Left lung (tissue), 14 donors: ENCODE measurements at places on chromosomes 5 and 9. TPM values are rescaled to one million over a fixed set of nuclear protein-coding genes. Genes with fewer than 3 reads are reported as not detected.
A peak's percentile ranks its signal among the peaks of the same experiment; 100 is the strongest.

GRCh38 chr5:67355120-67355713, 158.6 kb upstream of the CD180 start:
- DNase-seq: no peak

DNA sequence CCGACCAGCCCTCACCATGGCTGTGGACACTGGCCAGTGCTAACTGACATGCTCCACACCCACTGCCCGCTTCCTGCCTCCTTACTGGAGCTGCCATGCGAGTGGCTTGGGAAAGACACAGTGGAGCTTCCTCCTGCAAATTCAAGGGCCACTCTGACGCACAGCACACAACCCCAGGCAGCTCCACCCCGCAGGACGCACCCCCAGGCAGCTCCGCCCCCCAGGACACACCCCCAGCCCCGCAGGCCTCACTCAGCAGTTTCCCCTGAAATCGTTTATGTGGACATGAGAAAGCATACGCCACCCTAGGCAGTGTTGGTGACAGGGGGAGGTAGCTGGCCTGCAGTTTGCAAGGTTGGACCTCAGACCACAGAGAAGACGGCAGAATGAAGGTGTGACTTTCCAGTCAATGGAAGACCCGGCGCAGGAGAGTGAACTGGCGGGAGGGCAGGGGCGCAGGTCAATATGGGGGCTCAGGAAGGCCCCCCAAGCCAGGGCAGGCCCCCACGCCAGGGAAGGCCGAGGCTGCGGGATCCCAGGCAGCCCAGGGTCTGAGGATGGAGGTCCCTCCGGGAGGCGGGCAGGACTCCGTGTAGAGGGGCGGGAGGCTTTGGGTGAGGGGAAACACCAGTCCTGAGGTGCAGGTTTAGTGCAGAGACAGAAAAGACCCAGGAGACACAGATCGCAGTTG, 21.6 kb downstream of the LPCAT1 start:
- DNase-seq: peak; percentile 93

GRCh38 chr5:91742550-91742949, 359.4 kb upstream of the ARRDC3 start:
- DNase-seq: no peak

The FOXD4L6 gene
- total RNA-seq: 0.26 TPM

DNA sequence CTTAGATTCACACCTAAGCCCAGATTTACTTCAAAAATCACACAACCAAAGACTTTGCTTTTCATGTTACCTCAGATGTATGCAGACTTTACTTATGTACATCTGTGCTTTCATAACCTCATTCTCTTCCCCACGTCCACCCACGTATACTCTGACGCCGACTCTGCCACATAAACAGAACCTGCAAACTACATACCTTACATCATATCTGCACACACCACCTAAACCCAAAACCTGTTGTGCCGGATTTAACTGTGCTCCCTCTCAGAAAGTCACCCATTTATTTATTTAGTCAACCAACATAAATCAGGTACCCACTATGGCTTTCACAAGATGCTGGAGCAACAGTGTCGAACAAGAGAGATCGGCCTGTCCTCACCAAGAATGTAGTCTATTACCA, 1.0 kb upstream of the DPYSL3 start:
- no peak for DNase-seq

DNA sequence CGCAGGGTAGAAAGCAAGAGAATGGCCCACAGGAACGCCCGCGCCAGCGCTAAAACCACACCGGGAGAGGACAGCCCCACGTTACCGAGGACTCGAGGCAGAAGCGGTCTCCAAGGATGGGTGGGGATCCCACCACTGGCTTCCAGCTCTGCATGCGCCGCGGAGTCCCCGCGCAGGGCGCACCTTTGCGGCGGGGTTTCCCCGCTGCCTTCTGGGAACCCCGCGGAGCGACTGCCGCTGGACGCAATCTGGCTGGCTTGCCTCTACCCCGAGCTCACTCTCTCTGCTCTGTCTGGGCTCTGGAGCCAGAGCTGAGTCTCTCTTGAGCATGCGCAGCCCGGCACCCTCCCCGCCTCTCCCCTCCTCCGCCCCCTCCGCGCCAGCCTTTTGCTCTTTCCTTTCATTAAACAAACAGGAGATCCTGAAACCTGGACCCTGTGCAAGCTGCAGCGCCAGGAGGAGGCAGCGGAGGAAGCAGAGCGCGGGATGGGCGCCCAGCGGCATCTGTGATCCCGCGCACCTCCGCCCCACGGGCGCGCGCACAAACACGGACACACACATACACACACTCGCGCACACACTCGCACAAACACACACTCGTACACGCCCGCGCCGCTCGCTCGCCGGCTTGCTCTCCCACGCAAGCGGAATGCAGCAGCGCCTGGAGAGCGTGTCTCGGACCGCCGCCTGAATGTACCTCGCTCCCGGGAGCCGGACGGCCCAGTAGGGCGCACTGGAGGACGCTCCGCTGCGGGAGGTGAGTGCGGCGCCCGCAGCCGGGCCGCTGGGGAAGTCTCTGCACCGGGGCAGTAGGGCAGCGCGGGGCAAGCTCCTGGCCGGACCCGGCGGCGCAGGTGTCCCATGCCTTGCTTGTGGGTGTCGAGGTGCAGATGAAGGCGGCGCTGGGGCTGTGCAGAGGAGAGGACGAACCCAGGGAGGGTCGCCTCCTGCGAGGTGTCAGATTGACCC, at the start of gene PLPPR1:
Gene PLPPR1, plus strand, starts transcription at position 382 of the 969 bp plus-strand sequence.
- peak; percentile 76 for DNase-seq

GRCh38 chr9:120868339-120868675, 8.7 kb downstream of the PHF19 start:
- no peak for DNase-seq

The F2RL1 gene
- 6.5 TPM for total RNA-seq

GRCh38 chr9:108282872-108283271, 572.9 kb downstream of the ACTL7B start:
- no peak for DNase-seq

DNA sequence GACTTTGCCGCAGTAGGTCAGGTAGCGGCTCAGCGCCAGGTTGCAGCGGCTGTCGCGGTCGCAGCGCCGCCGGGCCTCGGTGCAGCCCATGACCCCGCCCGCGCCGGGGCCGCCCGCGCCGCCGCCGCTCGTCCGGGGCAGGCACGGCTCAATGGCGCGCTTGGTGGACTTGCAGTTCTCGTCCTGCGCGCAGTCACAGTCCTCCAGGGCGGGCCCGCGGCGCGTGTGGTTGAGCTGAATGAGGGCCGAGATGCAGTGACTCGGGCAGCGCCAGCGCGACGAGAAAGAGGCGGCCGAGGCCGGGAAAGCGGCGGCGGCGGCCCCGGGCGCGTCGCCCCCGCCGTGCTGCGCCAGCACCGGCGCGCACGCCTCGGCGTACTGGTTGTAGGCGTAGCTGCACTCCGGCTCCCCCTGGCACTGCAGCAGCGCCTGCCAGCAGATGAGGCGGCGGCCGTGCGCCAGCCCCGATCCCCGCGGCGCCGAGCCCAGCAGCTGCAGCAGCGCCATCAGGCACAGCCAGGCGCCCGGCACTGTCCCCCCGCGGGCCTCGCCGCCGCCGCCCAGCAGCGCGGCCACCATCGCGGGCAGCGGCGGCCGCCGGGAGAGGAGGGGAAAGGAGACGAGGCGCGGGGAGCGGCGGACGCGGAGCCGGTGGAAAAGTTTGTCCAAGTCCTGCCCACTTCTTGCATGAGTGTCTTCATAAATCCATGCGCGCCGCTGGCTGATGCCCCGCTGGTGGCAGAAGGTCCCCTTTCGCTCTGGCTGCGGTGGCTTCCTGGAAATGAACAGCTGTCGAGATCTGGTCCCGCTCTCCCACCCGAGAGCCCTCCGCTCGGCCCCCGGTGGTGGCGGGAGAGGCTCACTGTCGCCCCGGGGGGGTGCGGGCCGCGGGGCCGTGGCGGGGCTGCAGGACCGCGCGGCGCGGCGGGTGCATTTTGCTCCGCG, 833 bp downstream of the GAS1 start:
- peak; percentile 67 for DNase-seq

DNA sequence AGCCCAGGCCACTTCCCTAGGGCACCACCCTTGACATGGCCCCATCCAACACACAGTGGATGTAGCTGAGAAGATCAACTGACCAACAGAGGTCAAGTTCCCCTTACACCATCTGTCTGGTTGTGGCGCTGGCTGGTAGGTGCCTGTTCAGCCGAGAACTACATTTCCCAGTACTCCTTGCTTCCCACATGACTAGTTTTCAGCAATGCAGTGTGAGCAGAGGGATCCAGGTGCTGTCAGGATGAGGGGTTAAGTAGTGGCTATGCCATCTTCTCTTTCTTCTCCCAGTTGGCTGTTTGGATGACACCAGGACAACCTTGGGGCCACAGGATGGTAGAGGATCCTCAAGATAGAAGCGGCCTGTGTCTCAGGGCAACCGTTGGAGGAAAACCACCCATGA, 48.6 kb upstream of the SH3PXD2B start:
- peak; percentile 13 for DNase-seq

The ACTBL2 gene
- total RNA-seq: 0.29 TPM

- no peak for DNase-seq
Measured at GRCh38 chr9:116499986-116500871, 186.9 kb upstream of the TRIM32 start.

The ASS1 gene
- 76.7 TPM for total RNA-seq

- DNase-seq: no peak
Measured at GRCh38 chr5:40428126-40428525, 251.6 kb upstream of the PTGER4 start.

The MAST4 gene
- total RNA-seq: 57.6 TPM

GRCh38 chr9:124781967-124782660, 5.2 kb downstream of the OLFML2A start:
- no peak for DNase-seq

DNA sequence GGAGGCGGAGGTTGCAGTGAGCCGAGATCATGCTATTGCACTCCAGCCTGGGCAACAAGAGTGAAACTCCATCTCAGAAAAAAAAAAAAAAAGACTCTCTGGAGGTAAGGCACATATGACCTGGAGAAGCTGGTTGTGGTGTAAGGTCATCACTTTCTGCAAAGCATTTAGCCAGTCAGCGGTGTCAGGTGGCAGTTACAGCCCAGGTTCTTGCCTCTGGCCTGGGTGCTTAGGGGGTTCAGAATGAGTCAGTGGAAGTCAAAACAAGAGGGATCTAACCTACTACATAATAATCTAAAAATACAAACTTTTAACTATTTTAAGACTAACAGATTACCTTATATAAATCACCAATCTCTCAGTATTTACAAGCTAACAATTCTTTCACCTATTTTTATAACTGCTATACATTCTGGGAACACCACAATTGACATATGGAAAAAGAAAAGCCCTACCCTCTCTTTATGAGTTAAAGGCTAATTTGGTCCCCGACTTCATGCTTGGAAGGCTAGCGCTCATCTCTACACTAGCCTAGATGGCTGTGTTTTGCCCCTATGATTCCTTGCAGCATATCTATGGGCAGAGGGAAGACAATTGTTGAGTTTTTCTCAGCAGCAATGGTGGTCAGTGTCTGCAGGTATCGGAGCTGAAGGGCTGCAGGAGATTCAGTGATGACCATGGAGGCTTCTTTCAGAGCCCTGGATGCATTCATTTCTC, 29.2 kb downstream of the STOM start:
- no peak for DNase-seq

GRCh38 chr9:14428781-14429230, 114.9 kb upstream of the NFIB start:
- DNase-seq: no peak

The ERCC8 gene
- 9.7 TPM for total RNA-seq

DNA sequence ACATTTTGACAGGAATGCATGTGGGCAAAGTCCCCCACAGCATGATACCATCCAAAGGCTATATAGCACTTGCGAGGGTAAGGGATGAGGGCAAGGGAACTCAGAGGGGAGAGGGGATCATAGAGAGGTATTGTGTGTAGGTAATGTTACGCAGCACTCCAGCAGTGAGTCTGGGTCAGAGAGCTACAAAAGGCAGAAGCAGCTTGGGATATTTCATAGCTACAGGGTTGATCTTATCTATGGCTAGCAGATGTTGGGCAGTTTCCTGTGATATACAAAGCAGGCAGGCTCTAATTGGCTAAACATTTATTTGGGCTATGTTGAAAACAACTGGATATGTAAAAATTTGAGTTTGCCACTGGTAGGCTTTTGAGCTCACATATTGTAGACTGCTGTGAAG, 17.8 kb upstream of the SLCO4C1 start:
- no peak for DNase-seq

The IFNA21 gene
- total RNA-seq: not detected

- no peak for DNase-seq
Measured at GRCh38 chr9:127358770-127359169, 38.2 kb upstream of the SLC2A8 start.

DNA sequence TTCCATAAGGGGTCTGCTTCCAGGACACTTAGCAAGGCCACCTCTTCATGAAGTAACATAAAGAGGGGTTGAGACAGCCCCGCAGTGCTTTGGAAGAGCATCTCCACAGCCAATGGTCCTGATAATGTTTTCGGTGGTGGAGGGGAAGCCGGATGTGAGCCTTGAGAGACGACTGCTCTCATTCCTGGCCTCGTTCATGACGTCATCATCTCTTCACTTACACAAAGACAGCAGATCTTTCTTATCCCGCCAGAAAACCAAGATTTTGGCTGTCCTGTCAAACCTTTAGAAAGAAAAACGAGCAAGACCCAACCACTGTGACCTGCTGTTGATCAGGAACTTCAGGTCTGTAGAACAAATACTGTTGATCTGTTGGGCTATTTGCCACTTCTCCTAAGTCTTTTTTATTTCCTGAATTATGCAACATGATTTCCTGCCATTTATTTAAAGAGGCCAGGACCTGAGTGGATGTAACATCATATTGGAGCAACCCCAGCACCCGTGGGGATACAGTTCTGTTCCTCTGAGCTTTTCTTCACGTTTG, 89.0 kb upstream of the IRX2 start:
- DNase-seq: no peak

GRCh38 chr5:141516672-141517025, 27.8 kb downstream of the PCDHGC5 start:
- DNase-seq: no peak

The DOK3 gene
- 90.5 TPM for total RNA-seq

DNA sequence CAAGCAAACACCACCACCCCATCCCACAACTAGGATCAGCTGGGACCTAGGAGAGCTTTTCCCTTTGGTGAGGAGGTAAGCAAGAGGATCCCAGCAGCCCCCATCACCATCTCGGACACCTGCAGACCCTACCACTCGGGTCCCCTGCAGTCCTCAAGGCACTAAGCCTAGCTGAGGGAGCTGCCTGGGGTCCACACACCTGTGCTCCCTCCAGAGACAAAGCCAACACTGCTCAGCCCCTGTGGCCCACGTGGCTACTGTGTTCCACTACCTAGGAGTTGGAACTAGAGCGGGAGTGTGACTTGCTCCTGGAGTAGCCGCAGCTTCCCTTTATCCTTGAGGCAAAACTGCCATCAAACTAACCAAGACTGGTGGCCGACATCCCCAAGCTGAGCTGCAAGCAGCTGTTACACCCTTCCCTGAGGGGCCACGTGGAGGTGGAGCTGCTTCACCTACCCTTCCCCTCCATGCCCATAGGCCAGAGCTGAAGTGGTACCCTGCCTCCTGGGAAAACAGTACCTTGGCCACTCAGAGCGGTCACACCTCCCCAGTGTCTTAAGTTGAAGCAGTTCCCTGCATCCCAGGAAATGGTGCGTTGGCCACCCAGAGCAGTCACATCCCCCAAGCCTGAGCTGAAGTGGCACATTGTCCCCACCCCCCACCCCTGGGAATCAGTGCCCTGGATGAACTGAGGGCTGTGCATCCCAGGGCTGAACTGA, 205.5 kb downstream of the CACNA1B start:
- DNase-seq: no peak
